ENCODE measurements at places on chromosomes 11 and 22. TPM values are rescaled to one million over a fixed set of nuclear protein-coding genes. Genes with fewer than 3 reads are reported as not detected.

- H3K27me3 ChIP-seq: no peaks in the 10 kb centered on the region
- no peak overlapping the region for H3K4me3 ChIP-seq
- H3K4me1 ChIP-seq: no peaks in the 10 kb centered on the region
- H3K27ac ChIP-seq: no peak overlapping the region
- H3K36me3 ChIP-seq: no peaks in the 10 kb centered on the region
Observed at GRCh38 chr11:14082338-14082737, 119.8 kb downstream of the SPON1 start.

- H3K4me1 ChIP-seq: peaks cover 9% of the 10 kb centered on the region
- peak within 1 kb of the TSS; percentile 71 for H3K4me3 ChIP-seq
- H3K27ac ChIP-seq: peak within 1 kb of the TSS; percentile 58
- peaks cover 5% of the 10 kb centered on the region for H3K36me3 ChIP-seq
Observed at GRCh38 chr11:86955361-86956120, at the start of gene FZD4. Gene FZD4 (minus strand): TSS chr11:86955395. CDS start chr11:86955085, 310 bp downstream.

- no peak overlapping the region for H3K27ac ChIP-seq
- H3K4me1 ChIP-seq: peaks cover 3% of the 10 kb centered on the region
- no peak overlapping the region for H3K4me3 ChIP-seq
- no peaks in the 10 kb centered on the region for H3K27me3 ChIP-seq
- peak; percentile 36 for DNase-seq
- H3K36me3 ChIP-seq: no peaks in the 10 kb centered on the region
Observed at GRCh38 chr11:134802116-134802515, 390.1 kb upstream of the B3GAT1 start.

SLC35E4 gene
- polyA plus RNA-seq: 2.9 TPM

DNA sequence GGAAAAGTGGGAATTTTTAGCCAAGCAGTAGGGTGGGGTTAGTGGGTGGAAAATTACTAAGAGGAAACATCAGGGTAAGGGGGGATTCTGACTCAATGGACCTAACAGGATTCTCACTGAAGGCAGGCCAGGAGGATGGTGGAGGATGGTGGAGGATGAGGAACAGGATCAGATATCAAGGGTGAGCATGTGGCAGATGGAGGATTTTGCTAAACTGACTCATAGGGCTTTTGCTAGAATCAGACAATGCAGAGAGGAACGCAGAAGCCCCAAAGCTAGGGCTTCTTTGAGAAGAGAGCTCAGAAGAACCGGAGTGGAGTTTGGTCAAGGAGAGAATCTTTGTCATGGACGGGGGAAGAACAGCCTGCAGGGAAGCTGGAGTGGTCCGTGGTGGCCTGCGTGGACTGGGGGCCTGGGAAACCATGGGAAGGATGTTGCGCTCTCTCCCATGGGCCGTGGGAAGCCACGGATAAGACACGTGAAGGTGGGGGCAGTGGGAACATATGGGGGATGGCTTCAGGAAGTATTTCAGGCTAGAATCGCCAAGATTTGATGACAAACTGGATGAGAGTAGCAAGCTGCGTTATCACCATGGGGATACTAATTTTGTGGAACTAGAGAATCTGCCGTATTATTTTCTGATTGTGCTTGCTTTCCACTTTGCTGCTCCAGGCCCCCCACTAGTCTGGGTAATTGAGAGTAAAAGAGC, 165.2 kb downstream of the LDLRAD3 start:
- H3K36me3 ChIP-seq: no peaks in the 10 kb centered on the region
- H3K27me3 ChIP-seq: no peaks in the 10 kb centered on the region
- DNase-seq: no peak
- peaks cover 3% of the 10 kb centered on the region for H3K4me1 ChIP-seq

DNA sequence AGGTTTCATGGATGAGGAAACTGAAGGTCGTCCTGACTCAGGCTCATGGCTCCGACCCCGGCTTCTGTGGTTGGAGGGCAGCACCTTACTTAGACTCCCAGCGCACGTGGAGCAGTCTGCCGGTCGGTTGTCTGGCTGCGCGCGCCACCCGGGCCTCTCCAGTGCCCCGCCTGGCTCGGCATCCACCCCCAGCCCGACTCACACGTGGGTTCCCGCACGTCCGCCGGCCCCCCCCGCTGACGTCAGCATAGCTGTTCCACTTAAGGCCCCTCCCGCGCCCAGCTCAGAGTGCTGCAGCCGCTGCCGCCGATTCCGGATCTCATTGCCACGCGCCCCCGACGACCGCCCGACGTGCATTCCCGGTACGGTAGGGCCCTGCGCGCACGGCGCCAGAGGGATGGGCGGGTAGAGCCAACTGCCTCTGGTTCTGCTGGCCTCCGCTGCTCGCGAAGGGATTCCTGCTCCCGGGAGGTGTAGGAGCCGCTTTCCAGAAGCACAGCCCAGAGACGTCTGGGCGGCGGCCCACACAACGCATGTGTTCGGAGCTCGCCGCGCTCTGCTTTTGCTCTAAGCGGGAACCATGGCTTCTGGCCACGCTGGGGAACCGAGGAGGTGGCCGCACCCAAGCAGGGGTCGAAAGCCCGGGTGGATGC, at the start of gene LDHA:
Gene LDHA (plus strand): TSS at position 289 of the 653 bp plus-strand sequence. CDS start 2,280 bp downstream, outside the sequence.
- H3K36me3 ChIP-seq: peaks cover 34% of the 10 kb centered on the region
- peak within 1 kb of the TSS; percentile 98 for H3K4me3 ChIP-seq
- no peaks in the 10 kb centered on the region for H3K27me3 ChIP-seq

FGF3 gene
- not detected for polyA plus RNA-seq

- no peaks in the 10 kb centered on the region for H3K36me3 ChIP-seq
- no peak overlapping the region for H3K4me3 ChIP-seq
- no peaks in the 10 kb centered on the region for H3K4me1 ChIP-seq
- peak; percentile 90 for DNase-seq
Observed at GRCh38 chr11:77187776-77188632, 60.0 kb downstream of the MYO7A start.

- no peaks in the 10 kb centered on the region for H3K36me3 ChIP-seq
- H3K27ac ChIP-seq: no peak overlapping the region
Observed at GRCh38 chr22:50347157-50347556, 4.0 kb downstream of the PPP6R2 start.

CYTH4 gene
- polyA plus RNA-seq: 0.03 TPM

DNA sequence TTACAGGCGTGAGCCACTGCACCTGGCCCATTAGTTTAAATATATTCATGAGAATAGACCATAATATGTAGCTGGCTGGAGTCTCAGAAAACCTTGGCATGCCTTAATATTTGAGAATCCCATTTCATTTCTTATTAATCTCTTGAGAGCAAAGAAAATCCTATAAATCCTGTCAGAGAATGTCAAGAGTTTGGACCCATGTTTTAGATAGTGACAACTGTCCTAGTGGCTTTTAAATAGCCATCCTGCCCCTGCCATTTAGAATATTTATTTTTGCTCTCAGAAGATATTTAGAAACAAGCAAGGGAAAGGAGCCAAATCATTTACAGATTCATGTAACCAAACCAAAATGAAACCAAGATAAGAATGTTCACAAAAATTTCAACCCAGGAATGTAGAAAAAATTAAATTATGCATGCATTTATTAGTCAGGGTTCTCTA, 107.2 kb downstream of the SWAP70 start:
- DNase-seq: no peak
- no peaks in the 10 kb centered on the region for H3K36me3 ChIP-seq
- no peak overlapping the region for H3K27ac ChIP-seq
- H3K4me1 ChIP-seq: peaks cover 9% of the 10 kb centered on the region

- peaks cover 14% of the 10 kb centered on the region for H3K4me1 ChIP-seq
- no peaks in the 10 kb centered on the region for H3K36me3 ChIP-seq
- no peak for DNase-seq
- no peaks in the 10 kb centered on the region for H3K27me3 ChIP-seq
- no peak overlapping the region for H3K27ac ChIP-seq
- no peak overlapping the region for H3K4me3 ChIP-seq
Observed at GRCh38 chr11:76672431-76673175, 2.1 kb upstream of the LRRC32 start.

Measured in SK-N-SH (cell line).